ENCODE measurements at places on chromosomes 4 and X. TPM values are rescaled to one million over a fixed set of nuclear protein-coding genes. Genes with fewer than 3 reads are reported as not detected.

DNA sequence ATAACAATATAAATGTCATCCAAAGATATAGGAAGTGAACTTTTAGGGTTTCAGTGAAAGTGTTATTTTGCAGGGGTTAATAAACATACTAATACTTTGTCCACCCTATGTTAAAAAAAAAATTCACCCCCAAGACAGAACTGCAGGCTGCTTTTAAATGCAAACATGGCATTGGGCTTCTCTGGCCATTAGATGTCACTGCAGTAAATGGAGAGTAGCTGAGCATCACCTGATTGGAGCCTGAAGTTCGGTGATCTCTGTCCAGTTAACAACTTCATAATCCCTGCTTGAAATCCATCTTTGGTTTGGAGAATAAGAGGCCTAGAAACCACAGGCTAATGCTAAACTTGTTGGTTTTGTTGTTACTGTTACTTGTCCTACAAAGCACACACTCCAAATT, 18.7 kb downstream of the SLC25A43 start:
- H3K27ac ChIP-seq: no peak overlapping the region
- H3K36me3 ChIP-seq: no peaks in the 10 kb centered on the region
- no peak for DNase-seq
- H3K4me3 ChIP-seq: no peak overlapping the region

GRCh38 chrX:24828147-24828546, 134.4 kb downstream of the POLA1 start:
- H3K27me3 ChIP-seq: peaks cover 2% of the 10 kb centered on the region
- no peaks in the 10 kb centered on the region for H3K36me3 ChIP-seq
- no peaks in the 10 kb centered on the region for H3K4me1 ChIP-seq
- DNase-seq: no peak
- H3K4me3 ChIP-seq: no peak overlapping the region

DNA sequence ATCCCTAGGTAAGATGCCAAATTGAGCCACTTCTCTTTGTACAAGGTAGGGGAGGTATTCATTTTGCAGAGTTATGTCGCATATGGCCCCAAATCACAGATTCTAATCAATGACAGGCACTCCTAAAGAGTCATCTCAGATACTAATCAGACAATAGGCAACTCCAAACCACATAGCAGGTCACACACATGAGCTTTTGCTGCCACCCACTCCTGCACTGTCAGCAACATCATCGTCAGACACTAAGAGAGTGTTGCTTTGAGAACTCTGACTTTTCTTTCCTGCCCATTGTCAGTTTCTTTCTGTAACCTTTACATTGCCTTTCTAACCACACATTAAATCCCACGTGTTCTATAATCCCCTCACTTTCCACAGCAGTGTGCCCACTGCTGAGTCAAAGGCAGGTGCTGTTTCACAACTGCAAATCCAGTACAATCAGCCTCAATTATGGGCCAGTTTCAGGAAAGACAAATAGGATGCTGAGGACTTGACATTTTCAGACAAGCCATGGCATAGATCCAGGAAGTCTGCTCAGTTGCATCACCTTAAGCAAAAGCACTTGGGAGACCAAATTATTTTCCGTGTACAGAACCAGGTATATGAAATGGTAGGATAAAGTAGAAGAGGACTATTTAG, 23.5 kb downstream of the TMEM31 start:
- H3K27me3 ChIP-seq: peaks cover 7% of the 10 kb centered on the region
- no peak overlapping the region for H3K27ac ChIP-seq
- H3K4me1 ChIP-seq: peaks cover 24% of the 10 kb centered on the region
- H3K36me3 ChIP-seq: no peaks in the 10 kb centered on the region
- no peak overlapping the region for H3K4me3 ChIP-seq

DNA sequence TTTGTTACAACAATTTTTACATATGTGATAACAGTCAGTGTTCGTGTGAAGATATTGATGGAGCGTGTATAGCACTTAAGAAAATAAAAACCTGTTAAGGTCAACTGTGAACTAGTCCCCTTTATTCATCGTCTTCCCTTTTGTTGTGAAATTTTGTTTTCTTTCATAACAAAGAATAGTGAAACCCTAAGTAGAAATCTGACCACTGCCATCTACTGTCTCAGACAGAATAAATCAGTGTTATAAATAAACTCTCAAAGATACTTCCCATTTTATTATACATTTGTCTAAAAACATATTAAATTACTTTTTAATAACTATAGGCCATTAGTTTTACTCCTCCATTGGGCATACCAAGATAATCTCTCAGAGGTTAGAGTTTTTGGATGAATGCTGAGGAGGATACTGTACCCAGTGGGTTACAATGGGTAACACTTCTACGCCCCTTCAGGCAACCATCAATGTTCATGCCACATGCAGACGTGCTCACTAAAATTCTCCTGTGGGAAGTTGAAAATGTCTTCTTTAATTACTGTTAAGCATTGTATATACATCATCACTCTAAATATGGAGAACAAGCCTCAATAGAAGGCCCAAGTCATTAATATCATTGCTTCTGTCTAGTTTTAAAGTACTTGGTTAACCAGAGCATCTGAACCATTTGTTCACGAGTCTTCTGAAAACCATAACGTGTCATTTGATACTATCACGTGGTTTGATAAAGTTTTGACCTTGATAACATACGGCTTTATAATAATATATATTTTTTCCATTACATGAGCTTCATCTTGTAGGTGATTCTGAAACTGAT, 171.2 kb downstream of the TMA16 start:
- no peaks in the 10 kb centered on the region for H3K36me3 ChIP-seq
- DNase-seq: no peak
- H3K4me1 ChIP-seq: no peaks in the 10 kb centered on the region

The GAB3 gene
- total RNA-seq: 9.6 TPM

Measured in glutamatergic neuron (in vitro differentiated cells).